T-helper 9 cell (primary cell): ENCODE measurements at places on chromosomes 2 and 18.

DNA sequence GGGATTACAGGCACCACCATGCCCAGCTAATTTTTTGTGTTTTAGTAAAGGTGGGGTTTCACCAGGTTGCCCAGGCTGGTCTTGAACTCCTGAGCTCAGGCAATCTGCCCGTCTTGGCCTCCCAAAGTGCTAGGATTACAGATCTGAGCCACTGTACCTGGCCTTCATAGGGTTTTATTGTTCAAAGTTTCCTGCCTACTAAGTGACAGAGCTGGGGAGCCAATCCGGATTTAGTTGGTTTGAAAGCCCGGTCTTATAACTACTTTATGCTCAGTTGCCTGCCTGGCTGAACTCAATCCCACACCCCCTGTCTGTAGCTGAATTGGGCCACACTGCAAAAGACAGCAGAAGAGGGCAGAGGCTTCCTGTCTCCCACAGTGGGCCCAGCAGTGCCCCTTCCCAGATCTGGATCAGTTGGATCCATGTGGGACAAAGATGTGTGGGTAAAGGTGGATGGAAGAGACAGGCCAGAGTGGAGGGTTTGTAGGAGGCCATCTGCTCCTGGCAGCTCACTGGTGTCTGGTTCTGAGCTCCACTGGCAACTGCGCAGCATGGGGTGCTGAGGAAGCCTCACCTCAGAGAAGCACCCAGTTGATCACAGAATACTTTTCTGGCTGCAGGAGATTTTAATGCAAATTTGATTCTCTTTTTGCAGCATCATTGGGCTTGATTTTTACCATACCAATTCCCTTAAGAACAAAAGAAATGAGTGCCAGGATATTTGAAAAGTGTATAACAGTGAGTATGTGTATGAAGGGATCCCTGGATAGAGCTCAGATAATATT, 144.9 kb downstream of the DDX1 start:
- DNase-seq = no peak

DNA sequence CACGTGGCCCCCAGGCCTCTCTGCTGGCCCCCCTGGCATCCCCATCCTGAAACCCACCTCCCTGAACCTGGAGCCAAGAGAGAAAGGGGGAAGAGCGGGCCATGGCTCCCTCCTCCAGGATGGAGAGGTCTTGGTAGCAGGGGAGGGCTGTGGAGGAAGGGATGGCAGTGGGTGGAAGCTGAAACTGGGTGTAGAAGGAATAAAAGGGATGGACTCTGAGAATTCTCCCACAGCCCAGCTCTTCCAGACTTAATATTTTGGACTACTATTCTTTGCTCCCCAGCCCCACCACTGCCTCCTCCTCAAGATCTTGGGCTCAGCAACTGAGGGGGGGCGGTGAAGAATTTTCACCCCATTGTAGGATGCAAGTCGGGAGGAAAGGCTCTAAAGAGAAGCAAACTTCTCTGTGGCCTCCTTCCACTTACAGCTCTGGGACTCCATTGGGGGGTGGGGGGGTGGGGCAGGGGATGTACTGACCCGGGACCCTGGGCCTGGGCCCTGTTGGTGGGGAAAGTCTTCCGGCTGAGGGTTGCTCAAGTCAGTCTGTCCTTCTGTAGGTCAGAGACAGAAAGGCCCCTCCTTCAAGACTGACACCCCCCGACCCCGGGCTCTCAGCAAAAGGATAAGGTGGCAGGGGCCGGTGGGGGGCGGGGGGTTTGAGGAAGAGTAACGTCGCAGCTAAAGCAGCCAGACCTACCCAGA, 501 bp downstream of the TNS1 start:
- DNase-seq = no peak

DNA sequence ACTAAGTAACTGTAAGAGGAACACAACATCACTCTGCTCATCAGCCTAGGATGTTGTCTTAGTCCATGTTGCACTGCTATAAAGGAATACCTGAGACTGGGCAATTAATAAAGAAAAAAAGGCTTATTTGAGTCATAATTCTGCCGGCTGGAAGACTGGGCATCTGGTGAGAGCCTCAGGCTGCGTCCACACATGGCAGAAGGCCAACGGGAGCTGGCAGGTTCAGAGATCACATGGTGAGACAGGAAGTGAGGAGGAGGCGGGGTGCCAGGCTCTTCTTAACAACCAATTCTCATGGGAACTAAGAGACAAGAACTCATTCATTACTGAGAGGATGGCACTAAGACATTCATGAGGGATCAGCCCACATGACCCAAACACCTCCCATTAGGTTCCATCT, 46.8 kb downstream of the EPG5 start:
- no peak for DNase-seq

DNA sequence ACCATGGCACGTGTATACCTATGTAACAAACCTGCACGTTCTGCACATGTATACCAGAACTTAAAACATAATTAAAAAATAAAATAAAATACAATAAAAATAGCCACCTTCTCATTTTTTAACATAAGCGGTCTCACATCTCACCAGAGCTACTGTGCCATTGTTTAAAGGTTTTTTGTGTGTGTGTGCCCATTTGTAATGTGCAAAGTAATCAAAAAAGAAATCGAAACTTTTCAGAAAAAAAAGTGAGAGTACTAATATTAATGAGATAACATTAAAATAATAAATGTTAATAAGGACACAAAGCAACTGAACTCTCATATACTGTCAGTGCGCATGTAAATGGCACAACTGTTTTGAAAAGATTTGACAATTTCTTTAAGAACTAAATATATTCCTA, 60.5 kb downstream of the FANCL start:
- no peak for DNase-seq

DNA sequence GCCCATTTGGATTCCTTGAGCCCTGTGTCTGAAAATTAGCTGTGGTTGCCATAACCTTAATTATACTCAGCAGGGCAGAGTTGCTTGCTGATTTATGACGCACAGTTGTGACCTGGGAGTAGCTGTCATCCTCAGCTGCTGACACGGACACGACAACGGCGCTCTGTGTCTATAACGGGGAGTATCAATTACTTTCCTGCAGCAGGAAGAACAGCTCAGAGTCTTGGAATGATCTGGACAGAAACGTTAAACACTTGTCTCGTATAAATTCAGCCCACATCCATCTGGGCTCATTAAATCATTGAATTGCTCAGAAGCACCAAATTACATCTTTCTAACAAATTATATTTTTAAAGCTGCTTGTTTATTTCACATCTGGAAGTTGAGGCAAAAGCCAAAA, 116.3 kb downstream of the SEPTIN10 start:
- DNase-seq = no peak
